NCI-H1417 treated with DMSO at 0.1 percent for 48 hours (cell line): ENCODE measurements at places on chromosomes 5 and 9.

GRCh38 chr9:133059623-133060022 lies 2.2 kb upstream of the CEL start:
- no peak for DNase-seq

DNA sequence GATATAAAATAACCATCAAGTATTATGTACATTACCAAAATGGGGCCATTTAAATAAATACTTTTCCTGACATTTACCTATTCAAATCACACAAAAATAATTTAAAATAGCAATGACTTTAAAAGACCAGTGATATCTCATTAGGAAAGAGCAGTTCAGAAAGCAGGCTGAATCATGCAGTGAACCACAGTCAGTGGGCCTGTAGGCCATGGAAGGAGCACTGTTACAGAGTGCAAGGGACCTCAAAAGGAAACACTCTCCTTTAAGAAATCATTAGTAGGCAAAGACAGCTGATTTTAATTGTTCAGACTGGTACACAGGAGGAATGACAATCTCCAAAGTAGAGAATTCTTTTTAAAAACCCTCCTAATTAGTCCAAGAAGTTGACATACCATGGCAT lies 283.5 kb upstream of the EFNA5 start:
- DNase-seq, result no peak

DNA sequence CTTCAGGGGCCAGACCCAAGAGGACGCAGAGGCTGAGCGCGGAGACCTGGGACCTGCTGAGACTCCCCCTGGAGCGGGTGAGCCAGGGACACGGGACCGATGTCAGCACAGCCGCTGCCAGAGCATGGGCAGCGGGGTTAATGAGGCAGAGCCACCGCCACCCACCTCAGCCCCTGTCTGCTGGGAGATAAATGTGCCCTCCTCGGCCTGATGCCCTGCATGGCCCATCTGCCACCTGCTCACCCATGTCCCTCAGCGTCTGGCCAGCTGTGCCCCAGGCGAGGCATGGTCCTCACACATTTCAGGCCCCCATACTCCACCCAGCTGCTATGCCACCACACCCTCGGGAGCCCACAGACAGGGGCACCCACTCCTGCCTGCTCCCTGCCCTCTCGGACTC lies 14.9 kb downstream of the DNLZ start:
- DNase-seq, result no peak

DNA sequence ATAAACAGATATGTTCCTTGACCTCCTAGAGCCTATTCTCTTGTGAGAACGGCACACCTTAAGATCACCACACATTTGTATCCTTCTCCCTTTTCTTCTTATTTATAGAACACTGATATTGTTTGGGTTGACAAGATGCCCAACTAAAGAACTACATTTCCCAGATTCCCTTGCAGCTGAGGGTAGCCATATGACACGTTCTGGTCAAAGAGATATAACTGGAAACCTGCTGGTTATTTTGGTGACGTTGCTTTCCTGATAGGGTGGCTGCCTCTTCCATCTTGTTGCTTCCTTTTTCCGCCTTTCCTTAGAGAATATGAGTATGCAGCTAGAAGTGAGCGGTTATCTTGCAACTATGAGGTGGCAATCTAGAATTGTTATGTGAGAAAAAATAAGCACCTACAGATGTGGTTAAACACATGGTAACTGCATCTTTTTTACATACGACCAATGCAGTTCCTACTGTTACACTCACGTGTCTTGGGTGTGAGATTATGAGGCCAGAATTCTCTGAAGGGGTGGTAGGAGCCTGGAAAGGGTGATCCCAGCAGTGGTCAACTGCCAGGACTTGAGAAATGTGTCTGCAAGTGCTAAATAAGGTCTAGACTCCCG lies 72.9 kb downstream of the SEC61B start:
- DNase-seq, result no peak

DNA sequence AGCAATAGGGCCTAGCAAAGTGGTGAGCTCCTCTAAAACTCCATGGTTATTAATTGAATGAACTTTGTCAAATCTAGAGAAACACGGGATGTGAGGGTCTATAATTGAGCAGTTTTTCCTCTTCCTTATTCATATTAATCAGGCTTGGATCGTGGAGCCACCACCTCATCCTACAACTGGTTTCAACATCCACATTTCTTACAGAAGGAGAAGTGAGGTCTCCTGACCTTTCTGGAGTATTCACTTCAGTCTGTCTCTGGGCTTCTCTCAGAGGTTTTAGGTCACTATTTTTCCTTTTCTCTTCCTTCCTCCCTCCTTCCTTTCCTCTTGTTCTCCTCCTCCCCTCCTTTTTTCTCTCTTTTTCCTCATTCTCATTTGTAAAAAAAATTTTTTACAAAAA lies 177.3 kb upstream of the ACTBL2 start:
- DNase-seq, result no peak

DNA sequence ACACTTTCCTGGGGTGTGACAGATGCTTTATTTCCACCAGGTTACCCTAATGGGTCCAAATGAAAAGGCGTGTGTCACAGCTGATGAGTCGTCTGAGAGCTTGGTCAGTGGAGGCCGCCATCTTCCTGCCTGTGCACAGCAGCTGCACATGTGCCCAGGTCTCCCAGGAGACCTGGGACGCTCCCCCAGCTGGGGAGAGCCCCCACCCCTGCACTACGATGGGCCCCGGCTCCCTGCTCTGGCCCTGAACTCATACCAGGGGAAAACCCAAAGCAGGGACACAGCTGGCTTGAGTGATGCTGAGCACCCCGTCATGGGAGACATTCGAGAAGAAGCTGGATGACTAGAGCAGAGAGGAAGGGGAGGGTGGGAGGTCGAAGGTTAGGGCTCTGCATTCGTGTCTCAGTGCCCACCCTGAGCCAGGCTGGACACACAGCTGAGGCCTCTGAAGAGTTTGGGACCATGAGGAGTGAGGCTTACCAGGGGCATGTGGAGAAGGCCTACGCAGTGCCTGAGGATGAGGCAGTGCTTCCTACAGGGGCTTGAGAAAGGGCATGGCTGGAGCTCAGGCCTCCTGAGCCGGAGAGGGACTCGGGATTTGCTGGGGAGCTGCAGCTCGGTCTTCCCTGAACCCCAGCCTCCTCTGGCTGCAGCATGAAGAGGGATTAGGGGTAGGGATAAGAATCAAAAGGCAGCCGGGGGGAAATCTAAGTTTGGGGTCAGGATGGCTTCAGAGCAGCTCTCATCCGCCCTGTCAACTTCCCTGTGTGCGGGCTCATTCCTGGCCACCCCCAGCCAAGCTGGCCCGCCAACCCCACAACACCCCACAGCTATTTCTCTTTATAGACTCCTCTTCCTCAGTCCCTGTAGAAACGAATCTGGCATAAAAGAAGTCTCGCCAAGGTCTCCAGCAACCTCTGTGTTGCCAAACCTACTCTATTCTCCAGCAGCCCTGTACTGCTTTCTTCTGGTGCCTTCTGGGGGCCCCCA lies 42.2 kb upstream of the RNU6ATAC start:
- no peak for DNase-seq

- DNase-seq, result no peak
Observed at GRCh38 chr9:90521811-90522570, 120.6 kb downstream of the DIRAS2 start.

DNA sequence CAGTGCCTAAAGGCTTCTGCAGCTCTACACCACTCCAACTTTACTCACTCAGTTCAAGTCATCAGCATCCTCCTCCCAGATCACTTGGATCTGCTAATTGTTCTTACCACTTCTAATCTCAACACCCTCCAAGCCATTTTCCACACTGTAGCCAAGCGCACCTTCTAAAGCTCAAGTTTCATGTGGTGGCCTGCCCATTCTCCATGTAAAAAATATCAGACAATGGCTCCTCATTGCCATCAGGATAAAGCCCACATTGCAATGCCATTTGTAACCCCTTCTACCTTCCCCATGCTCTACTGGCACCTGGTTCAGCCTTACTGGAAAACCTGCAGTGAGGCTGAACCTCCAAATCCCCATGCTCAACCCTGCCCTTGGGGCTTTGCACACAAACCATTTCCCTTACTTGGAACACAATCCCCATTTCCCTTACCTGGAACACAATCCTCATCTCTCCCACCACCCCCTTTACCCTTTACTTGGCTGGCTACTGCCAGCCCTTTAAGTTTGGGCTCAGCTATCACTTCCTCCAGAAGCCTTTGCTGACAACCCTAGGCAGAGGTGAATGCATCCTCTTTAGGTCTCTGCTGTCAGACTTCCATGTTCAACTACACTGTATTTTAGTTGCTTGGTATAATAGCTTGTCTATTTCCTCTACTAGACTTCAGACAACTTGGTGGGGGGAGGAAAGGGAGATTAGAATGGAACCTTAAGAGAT lies 220.0 kb downstream of the TSSK1B start:
- DNase-seq, result no peak

DNA sequence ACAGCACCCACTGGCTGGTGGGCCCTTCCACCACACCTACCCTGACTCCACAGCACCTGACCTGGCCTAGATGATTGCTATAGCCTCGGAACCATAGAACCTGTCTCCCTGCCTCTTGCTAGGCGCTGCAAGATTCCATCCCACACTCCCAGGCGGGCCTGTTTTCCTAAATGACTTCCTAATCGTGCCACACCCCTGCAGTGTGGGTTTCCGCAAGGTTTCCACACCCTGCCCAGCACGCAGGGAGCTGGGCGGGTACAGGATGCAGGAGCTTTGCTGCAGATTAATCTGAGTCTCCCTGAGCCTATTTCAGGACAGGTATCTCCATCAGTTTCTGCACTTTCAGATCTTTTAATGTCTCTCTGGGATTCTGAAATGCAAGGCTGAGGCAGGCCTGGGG lies 62.9 kb downstream of the SHB start:
- no peak for DNase-seq

DNA sequence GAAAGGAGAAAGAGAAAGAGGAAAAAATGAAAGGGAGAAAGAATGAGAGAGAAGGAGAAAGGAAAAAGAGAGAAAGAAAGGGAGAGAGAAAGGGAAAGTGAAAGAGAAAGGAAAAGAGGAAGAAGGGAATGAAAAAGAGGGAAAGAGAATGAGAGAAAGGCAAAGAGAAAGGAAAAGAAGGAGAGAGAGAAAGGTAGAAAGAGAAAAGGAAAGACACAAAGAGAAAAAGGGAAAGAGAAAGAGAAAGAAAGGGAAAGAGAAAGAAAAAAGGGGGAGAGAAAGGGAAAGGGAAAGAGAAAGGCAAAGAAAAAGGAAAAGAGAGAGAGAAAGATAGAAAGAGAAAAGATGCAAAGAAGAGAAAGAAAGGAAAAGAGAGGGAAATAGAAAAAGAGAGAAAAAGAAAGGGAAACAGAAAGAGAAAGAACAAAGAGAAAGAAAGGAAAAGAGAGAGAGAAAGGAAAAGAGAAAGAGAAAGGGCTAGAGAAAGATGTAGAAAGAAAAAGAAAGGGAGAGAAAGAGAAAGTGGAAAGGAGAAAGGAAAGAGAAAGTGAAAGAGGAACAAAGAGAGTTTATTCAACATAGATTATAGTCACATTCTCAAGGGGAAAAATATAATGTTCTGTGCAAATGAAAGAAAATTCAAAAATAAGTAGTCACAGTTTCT lies 165.2 kb downstream of the TMEM38B start:
- no peak for DNase-seq
